ENCODE measurements at places on chromosomes 4 and X.

- no peak for DNase-seq
Measured at GRCh38 chr4:121324331-121324730, 56.5 kb downstream of the QRFPR start.

GRCh38 chr4:3485011-3485791, 22.1 kb downstream of the DOK7 start:
- no peak for DNase-seq

GRCh38 chrX:126785539-126785938, 34.0 kb upstream of the PRR32 start:
- DNase-seq: no peak

GRCh38 chrX:20130357-20130756, 11.3 kb downstream of the EIF1AX start:
- DNase-seq: no peak

DNA sequence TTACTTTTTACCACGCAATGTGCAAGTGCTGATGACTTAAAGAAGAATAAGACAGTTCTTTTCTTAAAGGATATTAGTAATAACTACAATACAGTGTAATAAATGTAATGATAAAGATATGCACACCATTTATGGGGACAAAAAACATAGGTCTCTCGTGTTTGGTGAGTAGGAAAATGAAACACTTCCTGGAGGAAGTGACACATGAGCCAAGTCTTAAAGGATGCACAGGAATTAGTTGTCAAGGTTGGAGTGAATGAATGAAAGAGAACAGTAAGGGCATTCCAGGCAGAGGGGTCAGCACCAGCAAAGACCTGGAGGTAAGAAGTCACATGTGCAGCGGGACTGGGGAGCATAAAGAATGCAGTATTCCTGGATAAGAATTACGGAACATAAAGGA, 112.7 kb downstream of the SH3RF1 start:
- no peak for DNase-seq

- no peak for DNase-seq
Measured at GRCh38 chr4:152719801-152720556, 40.2 kb upstream of the TMEM154 start.

- no peak for DNase-seq
Measured at GRCh38 chrX:85544609-85545008, 165.1 kb upstream of the POF1B start.

GRCh38 chrX:69221239-69222102, 56.2 kb upstream of the PJA1 start:
- no peak for DNase-seq

DNA sequence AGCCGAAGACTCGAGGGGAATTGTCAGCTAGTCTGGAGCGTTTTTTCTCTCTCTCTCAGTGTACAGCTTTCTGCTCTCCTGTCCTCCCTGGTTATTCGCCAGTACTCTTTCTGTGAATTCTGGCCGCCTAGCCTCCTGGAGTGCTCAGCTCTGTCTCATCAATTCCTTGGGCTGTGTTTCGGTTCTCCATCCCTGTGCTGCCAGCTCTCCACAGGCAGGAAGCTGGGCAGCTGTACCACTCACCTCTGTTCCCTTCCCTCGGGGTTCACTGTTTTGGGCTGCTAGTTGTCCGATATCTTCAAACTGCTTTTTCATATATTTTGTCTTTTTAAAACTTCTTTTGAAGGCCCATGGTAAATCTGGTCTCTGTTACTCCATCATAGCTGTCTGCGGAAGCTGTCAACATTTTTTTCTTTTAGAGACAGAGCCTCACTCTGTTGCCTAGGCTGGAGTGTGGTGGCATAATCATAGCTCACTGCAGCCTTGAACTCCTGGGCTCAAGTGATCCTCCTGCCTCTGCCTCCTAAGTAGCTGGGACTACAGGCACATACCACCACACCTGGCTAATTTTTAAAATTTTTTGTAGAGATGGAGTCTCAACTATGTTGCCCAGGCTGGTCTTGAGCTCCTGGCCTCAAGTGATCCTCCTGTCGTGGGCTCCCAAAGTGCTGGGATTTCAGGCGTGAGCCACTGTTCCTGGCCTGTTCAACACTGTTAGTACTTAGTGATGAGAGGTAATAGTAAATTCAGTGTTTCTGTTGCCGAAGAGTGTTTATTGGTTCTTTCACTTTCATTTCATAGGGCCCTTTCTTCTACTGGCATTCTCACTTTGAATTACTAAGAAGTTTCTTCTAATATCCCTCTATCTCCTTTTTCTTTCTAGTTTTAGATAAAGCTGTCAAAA, 18.6 kb downstream of the ZCCHC4 start:
- no peak for DNase-seq

DNA sequence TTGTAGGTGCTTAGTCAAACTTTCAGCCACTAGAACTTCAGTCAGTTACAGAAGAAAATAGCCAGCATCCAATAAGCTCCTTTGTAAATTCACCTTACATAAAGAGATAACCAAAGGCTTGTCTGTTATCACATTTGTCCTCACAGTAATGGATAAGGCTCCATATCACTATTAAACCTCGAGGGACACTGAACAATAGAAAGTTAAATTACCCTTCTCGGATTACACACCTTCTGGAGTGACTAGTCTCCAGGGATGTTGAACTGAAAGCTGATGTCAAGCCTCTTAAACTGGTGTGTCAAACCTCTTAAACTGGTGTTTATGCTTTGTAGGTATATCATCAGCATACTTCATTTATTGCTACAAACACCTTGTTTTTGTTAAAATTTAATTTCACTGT, 639.0 kb downstream of the CENPC start:
- no peak for DNase-seq

DNA sequence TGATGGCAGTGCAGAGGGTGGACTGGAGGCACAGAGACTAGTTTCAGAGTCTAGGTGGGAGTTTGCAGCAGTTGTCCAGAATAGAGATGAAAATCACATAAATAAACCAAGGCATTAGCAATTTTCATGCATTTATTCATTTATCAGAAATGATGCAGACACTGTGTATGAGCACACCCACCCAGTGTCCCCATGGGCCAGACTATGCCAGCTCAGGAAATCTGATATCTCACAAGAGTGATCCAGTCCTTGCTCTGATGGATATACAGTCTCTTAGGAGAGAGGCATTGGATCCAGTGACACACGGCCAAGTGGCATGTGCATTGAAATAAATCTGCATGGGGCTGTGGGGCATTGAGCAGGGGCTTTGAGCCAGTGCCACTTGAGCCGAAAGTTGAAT, 228.2 kb downstream of the FRMPD4 start:
- no peak for DNase-seq

DNA sequence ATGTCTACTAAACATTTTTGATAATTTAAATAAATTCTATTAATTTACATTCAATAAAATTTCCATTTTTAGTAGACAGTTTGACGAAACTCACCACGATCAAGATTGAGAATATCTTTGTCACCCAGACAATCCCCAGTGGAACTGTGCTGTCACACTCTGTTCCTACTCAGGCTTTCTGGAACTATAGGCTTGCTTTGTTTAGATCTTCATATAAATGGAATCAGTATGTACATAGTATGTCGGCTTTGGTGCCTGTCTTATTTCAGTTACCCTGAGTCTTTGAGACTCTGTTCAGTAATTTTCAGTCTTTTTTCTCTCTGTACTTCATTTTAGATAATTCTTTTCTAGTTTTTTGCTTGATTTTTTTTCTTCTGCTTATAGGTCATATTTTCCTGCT, 163.5 kb upstream of the EMCN start:
- DNase-seq: no peak

GRCh38 chr4:83197555-83198235, 83.2 kb upstream of the PLAC8 start:
- DNase-seq: no peak

- DNase-seq: no peak
Measured at GRCh38 chr4:36794716-36795115, 449.8 kb upstream of the NWD2 start.

- no peak for DNase-seq
Measured at GRCh38 chrX:29797156-29797555, 418.2 kb upstream of the MAGEB2 start.

- no peak for DNase-seq
Measured at GRCh38 chr4:173014113-173014558, 154.5 kb upstream of the GALNT7 start.

- no peak for DNase-seq
Measured at GRCh38 chr4:19155568-19155967, 1096.1 kb upstream of the SLIT2 start.
